AG04450 (cell line): ENCODE measurements at places on chromosomes 5 and 9.

DNA sequence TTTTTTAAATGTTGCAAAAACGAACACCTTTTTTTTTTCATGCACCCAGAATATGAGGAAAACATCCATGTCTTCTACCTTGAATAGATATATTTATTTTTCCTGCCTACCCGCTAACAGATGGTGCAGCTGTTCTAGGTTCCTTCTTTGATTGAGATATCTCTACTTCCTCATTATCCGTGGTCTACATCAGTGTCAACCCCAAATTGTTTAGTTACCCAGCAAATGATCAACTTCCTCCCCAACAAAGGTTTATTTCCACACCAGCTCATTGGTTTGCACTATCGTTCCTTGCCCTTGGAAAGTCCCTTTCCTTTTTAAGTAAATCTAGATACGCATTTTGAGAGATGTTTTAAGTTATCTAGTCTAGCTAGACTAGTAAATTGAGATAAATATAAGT is 166.4 kb downstream of the PRR16 start:
- DNase-seq, result no peak

- DNase-seq, result no peak
Observed at GRCh38 chr5:22500556-22500955, 352.6 kb downstream of the CDH12 start.

DNA sequence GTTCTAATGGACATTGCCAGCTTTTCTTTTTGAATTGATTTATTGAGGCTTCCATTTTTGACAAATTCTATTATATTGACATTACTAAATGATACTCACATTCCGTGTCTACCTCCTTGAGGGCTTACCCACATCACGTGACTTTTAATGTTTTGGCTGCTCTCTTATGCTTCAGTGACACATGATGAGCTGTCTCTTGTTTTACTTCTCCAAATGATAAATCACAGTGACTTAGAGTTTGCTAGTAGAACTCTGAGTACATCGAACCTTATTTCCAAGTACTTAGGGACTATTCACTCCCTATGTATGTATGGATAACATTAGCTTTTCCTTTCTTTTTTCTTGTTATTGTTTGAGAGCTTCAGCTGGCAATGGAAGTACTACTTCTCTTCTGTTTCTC is 169.8 kb upstream of the KCNN2 start:
- peak; percentile 21 for DNase-seq

DNA sequence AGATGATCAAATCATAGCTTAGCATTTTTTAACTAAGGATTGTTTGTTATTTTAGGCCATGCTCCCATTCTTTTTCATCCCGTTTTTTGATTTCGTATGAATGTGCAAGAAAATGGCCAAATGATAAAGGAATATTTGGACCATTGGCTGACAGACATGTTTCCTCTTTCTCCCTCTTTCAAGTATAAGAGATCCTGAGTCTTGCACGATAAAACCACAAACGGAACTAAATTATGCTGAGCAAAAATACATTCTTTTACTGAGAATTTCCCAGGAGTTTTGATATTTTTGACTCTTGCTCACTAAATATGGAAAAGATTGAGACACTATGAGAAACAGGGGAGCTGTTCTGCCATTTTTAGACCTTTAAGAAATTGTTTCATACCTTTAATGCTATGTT is 90.4 kb upstream of the KLF9 start:
- no peak for DNase-seq

DNA sequence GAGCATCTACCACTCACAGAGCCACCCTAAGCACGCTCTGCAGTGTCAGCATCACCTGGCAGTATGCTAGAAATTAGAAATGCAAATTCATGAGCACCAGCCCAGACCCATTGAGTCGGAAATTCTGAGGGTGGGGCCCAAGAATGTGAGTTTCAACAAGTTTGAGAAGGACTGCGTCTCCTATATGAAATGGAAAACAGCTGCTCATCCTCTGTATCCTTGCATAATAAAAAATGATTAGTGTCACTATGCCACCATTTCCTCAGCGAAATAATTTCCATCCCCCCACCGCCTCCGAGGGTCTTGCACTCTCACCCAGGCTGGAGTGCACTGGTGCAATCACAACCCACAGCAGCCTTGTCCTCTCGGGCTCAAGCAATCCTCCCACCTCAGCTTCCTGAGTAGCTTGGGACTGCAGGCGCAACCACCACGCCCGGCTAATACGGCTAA is 1.3 kb upstream of the IQGAP2 start:
- DNase-seq, result no peak

- DNase-seq, result no peak
Observed at GRCh38 chr5:10762776-10763500, 1.9 kb upstream of the DAP start.

- DNase-seq, result no peak
Observed at GRCh38 chr5:52743970-52744369, 43.7 kb upstream of the ITGA1 start.

DNA sequence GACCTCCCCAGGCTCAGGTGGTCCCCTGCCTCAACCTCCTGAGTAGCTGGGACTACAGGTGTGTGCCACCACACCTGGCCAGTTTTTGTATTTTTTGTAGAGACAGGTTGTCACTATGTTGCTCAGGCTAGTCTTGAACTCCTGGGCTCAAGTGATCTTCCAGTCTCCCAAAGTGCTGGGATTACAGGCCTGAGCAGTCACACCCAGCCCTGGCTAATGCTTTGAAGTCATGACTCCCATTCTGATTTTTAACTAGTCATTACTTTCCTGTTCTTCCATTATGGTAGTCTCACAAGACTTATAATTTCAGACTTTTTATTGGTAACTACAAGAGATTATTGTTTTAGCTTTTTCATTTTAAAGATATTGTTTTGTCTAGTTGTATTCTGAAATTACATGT is 26.3 kb downstream of the UBAP1 start:
- DNase-seq, result no peak

- DNase-seq, result no peak
Observed at GRCh38 chr5:54094706-54095105, 215.7 kb downstream of the ARL15 start.

- DNase-seq, result no peak
Observed at GRCh38 chr9:119801311-119801710, 432.1 kb upstream of the BRINP1 start.

DNA sequence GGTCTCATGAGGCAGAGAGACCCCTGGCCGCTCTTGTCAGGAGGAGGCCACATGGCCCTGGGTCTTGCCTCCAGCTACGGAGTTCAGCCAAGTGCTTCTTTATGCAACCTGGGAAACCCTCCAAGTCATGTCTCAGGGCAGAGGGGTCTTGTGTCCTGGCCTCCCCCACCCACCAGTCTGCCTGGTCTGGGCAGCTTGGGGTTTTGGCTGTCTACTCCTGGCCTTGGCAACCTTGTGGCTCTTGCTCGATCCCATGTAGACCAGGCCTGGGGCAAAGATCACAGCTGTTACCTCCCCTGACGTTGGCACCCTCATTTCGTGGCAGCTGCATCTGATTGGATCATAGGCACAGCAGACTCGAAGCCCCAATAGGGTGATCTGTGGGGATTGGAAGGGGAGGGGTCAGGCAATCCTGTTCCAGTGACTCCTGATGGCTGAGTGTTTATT is 28.4 kb downstream of the JADE2 start:
- no peak for DNase-seq

GRCh38 chr5:5155617-5156016 is 15.5 kb downstream of the ADAMTS16 start:
- DNase-seq, result no peak

GRCh38 chr5:77086689-77087483 is at the start of gene ZBED3:
Gene ZBED3 (minus strand): TSS chr5:77087285. CDS start chr5:77077878, 9,407 bp downstream.
- peak; percentile 24 for DNase-seq

DNA sequence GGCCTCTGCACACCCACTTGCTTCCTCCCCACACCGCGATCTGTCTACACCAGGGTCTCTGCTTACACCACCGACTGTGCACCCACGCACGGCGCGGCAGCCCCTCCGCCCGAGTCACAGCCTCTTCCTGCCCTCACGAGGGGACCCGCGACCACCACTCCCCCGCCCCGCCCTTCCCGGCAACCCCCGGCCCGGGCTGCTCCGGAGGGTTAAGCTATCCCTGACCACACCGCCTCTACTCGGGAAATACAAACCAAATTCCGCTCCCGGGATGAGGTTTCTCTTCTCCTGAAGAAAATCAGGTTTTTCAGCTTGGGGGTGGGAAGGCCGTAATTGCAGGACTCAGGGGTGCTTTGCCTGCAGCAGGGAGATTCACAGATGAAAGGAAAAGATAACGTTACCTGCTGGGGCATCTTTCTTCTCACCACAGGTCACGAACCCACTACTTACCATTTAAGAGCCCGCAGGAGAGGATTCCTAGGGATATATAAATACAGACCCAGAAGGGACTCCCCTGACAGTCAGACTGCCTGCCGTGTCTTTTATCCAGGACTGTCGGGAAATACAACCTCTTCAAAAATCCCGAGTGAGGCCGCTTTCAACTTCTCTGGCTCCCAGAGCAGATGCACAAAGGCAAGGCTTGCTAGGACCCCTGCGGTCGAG is 63.5 kb downstream of the ROR2 start:
- DNase-seq, result no peak

- DNase-seq, result no peak
Observed at GRCh38 chr5:77791356-77791755, 15.2 kb upstream of the TBCA start.

GRCh38 chr5:179268966-179269693 is 76.1 kb downstream of the ADAMTS2 start:
- DNase-seq, result no peak

- DNase-seq, result no peak
Observed at GRCh38 chr5:144009116-144009515, 161.3 kb downstream of the YIPF5 start.

- peak; percentile 18 for DNase-seq
Observed at GRCh38 chr5:142063878-142064331, 44.7 kb upstream of the NDFIP1 start.

- no peak for DNase-seq
Observed at GRCh38 chr5:67577424-67577823, 380.8 kb upstream of the CD180 start.

- DNase-seq, result peak; percentile 23
Observed at GRCh38 chr5:79133121-79133656, 21.6 kb downstream of the BHMT start.

DNA sequence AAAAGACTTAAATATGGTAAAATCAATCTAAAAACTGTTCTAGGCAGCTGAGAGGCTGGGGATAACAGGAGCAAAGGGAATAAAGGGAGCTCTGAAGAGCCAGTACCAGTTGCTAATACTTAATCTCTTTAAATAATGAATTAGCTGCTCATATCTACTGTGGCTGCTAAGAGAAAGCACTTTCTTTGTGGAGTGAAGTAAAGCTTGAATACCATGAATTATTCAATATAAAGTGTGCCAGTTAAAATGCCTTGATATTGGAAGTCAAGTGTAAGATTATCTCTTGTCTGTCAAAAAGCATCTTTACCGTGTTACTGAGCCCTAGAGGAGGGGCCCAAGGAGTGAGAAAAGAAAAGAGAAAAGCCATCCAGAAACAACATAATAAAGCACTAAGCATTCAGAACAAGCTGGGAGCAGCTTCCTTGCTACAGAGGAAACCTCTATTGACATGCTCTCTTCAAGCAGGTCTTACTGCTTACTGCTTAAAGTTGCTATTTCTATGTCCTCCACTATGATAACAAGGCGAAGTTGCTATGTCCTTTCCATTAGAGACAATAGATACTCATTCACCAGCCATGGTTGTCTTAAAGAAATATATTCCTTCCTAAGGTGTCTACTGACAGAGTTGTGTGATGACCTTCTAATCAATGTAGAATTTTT is 297.4 kb downstream of the CETN3 start:
- no peak for DNase-seq

DNA sequence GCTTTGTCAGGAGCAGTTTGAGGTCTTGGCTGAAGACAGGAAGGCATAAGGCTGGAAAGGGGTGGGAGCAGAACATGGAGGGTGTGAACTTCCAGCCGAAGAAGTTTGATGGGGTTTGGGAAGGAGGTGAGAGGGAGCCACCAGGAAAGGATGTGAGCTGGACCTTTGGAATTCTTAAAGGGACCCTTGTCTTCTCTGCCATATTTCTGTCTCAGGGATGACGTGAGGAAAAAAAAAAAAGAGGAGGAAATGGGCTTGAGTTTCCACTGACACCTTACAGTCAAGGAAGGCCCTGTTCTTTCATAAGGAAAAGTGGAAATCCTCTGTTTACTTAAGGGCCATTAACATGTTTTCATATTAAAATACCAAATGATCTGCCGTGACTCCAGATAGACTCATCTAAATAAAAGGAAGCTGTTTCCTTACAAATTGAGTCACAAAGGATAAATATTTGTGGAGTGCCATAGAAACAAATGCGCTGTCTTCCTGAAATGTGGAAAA is 132.1 kb downstream of the PALM2AKAP2 start:
- DNase-seq, result peak; percentile 47

- no peak for DNase-seq
Observed at GRCh38 chr9:34958411-34958982, 412 bp downstream of the PHF24 start.

GRCh38 chr5:100797861-100798260 is 105.2 kb downstream of the ST8SIA4 start:
- no peak for DNase-seq

DNA sequence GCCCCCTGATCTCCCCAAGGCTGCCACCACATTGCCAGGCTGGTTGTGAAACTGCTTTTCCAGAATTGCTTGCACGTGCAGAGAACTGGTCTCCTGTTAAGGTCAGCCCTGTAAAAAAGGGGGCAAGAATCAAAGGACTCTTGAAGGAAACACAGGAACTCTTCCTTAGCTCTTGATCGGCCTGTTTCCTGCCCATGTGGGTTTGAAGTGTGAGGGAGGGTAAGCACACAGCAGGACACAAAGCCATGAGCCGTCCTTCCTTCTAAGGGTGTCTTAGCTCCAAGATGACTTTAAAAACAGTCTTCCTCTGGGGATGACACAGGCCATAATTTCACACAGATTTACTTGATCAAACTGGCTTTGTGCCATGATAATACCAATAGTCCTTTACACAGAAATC is 36.1 kb downstream of the TEK start:
- DNase-seq, result no peak

DNA sequence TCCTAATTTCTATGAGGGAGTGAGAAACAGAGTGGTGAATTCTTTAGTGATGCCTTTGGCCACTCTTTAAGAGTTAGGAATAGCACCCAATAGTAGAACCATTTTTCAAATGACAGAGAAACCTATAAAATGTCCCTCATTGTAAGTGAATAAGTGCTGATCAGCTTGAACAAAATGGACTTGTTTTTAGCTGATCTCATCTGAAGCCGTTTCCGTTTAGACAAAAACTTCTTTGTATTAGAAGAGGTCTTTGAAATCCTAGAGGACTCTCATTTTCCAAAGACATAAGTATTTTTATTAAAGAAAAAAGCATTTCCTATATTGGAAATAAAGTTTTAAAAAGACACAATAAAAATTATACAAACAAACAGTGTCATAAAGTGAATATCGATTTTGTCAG is 273.9 kb downstream of the ARHGEF28 start:
- DNase-seq, result no peak

DNA sequence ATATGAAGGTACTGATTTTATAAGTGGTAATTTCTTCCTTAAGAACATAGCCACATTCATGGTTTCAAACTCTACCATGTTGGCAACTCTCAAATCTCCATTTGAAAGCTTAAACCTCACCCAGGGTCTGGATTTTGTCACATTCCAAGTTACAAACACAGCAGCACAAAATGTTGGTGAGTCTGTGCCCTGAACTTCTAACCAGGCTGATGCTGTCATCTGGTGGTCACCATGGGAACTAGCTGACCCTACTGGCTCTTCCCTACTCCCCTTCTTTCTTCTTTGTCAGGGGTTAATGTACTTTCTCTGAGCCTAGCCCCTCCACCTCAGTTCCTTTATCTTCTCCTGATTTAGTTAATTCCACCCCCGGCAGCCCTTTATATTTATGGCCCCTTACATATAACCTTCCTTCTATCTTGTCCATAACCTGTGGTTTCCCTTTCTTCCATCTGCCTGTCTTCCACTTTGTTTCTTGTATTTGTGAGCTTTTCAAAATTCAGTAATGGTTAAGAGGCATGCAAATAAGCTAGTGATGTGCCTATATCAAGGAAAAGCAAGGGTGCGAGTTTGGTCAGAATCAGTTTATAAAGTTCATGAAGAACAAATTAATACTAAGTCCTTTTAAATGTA is 35.9 kb downstream of the TGFBR1 start:
- peak; percentile 34 for DNase-seq
